Right hindlimb (tissue), 1 donor: ENCODE measurements at places on chromosomes 1 and 21.

GRCh38 chr21:31290765-31291164 lies 53.3 kb downstream of the TIAM1 start:
- no peak for DNase-seq

DNA sequence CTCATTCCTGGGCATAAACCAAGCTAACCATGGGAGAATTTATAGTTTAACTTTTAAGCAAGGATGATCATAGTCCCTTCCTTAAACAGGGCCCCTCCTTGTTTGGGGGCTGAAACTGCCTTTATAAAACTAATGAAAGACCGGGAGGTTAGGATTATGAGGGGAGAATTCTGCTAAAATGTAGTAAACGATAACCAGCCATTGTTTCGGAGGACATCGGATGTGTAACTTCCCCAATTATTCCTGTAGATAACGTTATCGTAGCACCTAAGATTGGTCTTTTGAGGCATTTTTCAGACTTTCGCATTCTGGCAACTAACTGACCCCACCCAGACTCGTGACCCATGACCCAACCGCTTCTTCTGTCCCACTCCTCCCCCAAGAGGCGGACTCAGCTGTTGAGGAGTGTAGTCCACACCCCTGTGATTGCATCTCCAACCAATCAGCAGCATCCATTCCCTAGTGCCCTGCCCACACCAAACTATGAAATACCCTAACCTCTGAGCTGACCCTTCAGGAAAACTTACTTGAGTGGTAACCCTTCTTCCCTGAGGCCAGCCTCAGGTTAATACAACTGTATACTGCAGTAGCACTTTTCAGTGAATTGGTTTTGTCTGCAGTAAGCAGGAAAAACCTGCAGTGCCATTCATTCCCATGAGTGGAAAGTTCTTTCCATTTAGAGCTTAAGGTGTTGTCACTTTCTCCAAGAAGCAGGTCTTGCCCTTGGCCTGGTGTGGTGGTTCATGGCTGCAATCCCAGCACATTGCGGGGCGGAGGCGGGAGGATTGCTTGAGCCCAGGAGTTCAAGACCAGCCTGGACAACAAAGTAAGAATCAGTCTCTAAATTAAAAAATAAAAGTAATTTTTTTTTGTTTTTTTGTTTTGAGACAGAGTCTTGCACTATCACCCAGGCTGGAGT lies 823 bp upstream of the SYF2 start:
- DNase-seq, result peak; percentile 81

DNA sequence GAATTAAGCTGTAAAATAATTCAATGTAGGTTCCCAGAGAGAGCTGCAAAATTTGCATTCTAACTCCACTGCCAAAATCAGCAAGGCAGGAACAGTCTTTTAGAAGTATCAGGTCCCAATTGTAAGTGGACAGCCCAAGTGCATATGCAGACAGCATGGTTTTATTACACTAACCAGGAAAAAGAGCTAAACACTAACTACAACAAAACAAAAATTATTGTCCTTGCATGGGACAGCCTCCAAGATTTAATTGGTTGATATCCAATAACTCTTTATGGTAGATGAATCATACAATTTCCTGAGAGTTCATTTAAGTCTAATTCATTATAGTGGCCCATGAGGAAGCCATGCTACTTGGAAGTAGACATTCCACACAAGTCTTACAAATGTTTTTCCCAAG lies 154.3 kb upstream of the ZNF648 start:
- DNase-seq, result no peak

DNA sequence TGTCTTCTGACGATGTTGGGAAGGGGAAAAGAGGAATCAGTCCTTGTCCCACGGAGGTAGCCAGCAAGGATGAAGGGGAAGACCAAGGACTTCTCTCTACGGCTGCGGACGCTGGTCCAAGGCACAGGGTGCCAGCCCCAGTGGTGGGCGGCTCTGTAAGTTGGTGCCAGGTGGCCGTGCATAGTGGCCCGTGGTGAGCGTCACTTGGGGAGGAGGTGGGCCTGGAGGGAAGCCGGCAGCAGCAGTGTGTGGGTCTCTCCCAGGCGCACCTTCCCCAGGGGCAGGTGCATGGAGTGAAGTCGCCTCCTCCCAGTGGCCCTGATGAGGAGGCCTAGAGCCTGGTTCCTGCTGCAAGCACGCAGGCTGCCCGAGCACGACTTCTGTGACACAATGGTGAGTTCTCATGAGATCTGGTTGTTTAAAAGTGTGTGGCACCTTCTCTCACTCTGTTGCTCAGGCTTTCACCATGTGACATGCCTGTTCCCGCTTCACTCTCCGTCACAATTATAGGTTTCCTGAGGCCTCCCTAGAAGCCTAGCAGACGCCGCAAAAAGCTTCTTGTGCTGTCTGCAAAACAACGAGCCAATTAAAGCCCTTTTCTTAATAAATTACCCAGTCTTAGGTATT lies 43.6 kb upstream of the TIAM1 start:
- DNase-seq, result no peak

- DNase-seq, result no peak
These were observed 356.5 kb upstream of the DUSP10 start for GRCh38 chr1:222098404-222098803.
